ENCODE measurements at places on chromosomes 3 and 15.
A peak's percentile ranks its signal among the peaks of the same experiment; 100 is the strongest.

GRCh38 chr3:51389423-51390183, 1.5 kb upstream of the RBM15B start:
- DNase-seq, result peak; percentile 56

GRCh38 chr15:77816983-77817382, 184.3 kb upstream of the LINGO1 start:
- DNase-seq, result no peak

GRCh38 chr3:159950156-159950898, 38.3 kb upstream of the IL12A start:
- no peak for DNase-seq

DNA sequence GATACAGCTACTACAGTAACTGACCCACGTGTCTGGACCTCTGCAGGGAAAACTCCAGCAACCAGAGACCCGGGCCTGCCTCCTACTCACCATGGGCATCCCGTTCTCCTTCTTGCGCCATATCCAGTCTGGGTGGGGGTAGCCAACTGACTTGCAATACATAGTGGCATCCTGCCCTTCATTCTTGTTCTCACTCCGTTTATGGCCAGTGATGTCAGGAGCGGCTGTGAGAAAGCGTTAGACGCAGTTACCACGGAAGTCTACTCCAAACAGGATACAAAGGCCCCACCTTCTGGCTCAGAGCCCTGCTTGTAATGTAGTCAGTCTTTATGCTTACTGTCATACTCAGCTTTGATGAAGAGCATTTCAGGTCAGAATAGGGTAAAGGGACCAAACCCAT, 59.6 kb downstream of the NPTN start:
- no peak for DNase-seq

GRCh38 chr3:96449803-96450202, 364.6 kb upstream of the EPHA6 start:
- DNase-seq, result no peak

- DNase-seq, result no peak
Measured at GRCh38 chr3:127000119-127000518, 17.2 kb downstream of the PLXNA1 start.

- no peak for DNase-seq
Measured at GRCh38 chr15:38378161-38378560, 75.8 kb upstream of the FAM98B start.

- no peak for DNase-seq
Measured at GRCh38 chr3:122690096-122690495, 9.5 kb downstream of the PARP14 start.

DNA sequence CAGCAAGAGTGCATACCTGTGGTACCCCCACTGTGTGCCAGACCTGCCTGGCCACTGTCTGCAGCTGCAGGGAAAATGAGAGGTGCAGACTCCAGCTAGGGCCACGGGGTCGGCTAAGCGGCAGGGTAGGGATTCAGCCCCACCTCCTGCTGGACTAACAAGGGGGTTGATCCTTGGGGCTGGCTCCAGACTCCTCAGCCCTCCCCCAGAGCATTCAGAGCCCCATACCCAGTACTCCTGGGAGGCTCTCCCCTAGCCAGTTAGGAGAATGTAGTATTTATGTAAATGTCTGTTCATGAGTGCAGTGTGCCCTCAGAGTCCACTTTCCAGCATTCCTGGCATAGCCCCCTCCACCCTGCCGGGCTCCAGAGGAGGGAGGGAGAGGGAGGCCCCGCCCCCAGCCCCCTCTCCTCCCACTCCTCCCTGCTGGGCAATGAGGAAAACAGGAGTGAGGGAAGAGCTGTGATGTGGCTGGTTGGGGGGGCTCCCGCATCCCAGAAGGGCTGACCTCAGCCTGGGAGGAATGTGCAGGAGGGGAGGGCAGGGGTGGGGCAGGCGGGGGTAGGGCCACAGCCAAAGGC, 4.5 kb upstream of the SEMA3B start:
- no peak for DNase-seq

DNA sequence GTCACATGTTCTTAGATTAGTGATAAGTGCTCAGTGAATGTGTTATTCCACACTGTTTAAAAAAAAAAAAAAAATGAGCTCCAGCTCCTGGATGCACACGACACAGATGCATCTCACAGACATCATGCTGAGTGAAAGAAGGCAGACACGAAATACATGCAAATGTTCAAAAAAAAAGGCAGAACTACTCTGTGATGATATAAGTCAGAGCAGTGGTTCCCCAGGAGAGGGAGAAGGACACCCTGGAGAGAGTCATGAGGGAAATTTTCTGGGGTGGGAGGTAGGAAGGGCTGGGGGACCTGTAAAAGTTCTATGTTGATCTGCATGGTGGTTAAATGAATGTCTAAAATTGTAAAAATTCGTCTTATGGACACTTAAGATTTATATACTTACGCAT, 4.3 kb downstream of the CSRNP1 start:
- DNase-seq, result no peak
